CD4-positive, alpha-beta T cell treated with Interleukin-1 beta for 1 hour (primary cell): ENCODE measurements at places on chromosomes 3 and 15.

DNA sequence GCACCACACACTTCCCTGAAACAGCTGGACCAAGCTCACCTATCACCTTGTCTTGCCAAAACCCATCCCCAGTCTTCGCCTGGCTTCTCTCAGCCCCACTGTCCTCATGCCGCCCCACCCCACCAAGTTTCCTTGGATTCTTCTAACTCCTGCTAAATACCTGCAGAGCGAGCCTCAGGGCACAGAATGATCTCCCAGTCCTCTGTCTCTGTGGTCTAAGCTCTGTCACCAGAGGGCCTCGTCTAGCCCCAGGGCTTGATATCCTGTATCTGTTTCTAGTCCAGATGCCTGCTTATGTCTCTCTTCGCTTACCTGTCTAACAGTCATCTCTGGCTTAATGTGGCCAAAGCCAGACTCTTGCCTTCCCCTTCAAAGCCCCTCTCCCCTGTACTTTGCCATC is 9.7 kb downstream of the CCDC12 start:
- no peak for DNase-seq

DNA sequence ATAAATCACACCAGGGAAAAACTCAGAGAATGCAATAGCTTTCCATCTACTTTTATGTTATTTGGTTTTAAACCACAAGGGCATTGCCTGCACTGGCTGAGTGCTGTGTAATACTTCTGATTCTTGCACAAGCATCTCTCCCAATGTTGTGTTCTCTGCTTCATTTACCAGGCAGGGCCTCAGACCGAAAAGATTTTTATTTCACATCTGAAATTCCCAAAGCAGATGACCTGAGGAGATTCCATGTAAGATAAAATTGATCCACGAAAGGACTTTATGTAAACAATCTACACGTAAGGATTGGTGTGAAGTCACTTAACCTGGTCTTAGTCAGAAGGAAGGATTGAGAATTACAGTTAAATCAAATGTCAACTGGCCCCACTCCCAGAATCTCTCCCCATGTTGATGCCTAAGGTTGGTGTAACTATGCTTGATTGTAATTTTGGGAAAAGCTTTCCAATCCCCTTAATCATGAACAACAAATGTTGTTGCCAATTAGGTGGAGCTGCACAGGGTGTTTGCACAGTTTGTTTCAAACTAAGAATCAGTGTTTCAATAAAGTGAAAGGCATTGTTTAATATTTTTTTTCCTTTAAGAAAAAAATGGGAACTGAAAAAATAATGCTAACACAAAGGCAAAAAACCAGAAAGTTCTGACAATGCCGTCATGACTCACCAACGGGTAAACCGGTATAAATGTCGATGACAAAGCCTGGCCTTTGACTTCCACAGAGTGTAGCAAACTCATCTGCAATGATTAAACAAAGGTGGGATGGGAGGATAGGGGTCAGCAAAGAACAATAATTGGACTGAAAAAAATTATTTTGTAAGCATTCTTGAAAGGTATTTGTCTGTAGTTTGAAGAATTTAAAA is 128.6 kb downstream of the DUT start:
- no peak for DNase-seq

GRCh38 chr3:16767006-16767405 is 117.7 kb upstream of the PLCL2 start:
- no peak for DNase-seq

DNA sequence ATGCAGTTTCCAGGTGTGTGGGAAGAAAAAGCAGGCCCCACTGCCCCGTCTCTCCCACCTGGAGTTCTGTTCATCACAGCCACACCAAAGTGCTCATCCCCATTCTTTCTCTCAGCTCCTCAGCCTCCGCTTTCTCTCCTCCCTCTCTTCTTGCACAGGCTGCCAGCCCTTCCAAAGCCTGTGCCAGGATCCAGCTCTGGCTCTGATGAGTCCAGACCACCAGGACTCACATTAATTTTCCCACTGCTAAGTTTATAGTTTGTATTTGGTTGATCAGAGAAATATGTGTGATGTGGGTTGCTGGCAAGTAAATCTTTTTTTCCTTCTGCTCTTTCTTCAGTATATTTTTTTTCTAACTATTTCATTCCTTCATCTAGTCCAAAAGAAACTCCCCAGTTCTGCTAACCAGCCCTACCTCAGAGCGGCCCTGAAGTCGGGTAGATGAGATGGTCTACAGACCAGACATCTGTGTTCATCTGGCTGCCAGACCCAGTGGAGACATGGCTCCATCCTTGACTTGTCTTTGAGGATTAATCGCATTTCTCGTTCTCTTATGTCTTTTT is 49.8 kb downstream of the BOC start:
- DNase-seq = no peak

DNA sequence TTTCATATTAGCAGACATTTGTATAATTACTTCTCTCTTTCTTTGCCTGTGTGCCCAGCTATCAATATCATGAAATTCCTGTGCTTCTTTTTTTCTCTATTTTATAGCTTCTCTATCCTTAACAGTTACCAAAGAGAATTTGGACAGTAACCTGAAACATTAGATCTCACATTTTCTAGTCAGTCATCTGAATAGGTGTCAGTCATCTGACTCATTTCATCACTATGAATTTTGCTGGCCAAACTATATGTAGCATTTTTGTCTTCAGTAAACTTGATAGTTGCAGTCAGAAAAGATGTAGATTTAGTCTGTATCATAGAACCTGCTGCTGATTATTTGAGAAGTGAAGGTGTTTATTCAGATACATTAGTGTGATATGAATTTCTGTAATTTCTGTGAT is 52.6 kb downstream of the HMG20A start:
- no peak for DNase-seq

DNA sequence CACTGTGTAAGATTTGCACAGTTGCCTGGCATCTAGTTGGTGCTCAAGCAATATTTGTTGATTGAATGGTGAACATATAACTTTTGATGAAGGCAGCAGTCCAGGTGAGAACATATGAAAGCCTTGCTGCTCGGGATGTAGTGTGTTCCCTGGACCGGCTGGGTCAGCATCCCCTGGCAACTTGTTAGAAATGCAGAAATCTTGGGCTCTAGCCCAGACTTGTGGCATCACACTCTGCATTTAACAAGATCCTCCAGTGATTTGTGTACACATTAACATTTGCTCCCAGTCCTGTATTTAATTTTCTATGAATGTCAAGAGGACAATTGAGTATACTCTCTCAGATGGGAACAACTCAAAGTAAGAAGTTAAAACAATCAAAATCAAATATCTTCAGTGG is 69.0 kb upstream of the SAMMSON start:
- DNase-seq = no peak

DNA sequence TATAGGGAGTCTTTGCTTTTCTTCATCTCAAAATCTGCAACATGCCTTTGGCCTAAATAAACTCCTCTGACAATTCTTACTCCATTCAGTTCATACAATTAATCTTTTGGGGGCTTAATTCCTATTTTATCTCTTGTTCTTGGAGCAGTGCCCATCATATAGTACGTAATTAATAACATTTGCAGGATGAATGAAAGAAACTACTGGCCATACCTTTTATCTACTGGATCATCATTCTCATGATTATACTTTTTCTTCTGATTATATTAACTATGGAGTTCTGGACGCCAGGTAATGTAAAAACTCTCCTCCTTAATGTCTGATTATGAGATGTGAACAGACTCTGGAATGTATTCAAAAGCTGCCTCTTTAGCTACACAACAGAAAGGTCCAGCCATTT is 46.5 kb upstream of the SCN5A start:
- DNase-seq = no peak

DNA sequence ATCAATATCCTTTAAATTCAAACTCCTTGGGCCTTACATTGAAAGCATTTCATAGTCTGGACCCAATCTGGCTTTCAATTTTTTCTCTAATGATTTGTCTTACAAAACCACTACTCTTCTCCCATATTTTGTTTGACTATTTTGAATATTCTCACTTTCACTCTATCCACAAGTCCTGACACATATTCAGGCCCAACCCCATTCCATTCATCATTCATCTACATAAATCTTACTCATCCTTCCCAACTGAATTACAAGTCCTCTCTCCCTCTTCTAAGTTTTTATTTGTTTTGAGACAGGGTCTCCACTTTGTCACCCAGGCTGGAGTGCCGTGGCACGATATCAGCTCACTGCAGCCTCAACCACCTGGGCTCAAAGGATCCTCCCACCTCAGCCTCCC is 43.6 kb downstream of the TOP2B start:
- DNase-seq = no peak

DNA sequence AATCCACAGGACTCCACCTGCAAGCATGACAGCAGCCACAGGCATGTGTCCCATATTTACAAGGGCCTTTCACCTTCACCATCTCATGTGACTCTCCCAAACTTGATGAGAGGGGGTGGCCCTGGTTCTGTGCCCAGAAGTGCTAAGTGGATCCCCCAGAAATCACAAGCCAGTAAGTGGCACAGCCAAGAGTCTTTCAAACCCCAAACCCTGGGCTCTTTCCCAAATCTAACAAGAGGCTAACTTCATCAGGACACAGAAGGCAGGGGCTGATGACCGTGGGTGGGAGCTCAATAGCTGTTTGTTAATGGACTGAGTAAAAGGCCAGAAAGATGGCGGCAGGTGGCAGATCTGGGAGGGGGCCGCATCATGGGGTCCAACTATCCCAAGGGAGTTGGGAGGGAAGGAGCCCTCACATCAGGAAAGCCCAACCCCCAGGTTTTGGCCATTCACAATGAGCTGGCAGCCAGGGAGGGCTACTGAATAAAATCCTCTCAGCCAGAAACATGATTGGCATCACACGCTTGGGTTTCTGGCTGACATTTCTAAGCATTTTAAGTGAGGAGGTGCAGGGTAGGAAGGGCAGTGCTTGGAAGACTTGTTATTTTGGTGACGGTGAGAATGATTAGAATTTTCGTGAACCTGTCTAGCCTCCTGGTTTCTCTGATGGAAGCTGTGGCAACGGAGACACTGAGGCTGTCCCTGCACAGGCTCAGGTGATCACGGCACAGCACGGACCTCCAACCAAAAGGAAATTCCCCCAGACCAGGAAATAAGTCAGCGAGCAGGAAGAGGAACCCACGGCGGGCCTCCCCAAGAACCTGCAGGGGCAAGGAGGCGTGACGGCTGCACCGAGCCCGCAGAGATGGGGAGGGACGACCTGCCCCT is 109.3 kb downstream of the OXNAD1 start:
- peak; percentile 57 for DNase-seq

DNA sequence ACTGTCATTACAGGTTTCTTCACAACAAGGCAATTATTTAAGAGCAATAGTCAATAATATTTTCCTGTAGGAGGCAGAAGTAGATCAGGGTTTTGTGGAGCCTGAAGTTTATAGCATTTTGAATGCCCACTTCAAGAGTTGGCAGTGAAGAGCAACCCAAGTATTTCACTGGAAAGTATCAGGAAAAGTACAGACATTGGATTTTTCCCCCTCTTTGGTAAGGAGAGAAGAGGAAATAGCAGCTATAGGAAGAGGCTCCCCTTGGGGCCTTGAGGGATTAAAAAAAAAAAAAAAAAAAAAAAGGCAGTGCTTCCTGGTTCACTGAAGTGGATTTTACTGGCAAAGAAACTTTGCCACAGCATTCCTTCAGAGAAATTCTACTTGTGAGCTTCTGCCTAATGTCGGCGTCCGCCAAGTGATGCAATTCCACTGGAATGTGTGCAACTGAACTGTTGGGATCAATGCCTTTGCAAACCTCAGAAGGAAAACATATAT is 5.7 kb upstream of the CNTN6 start:
- DNase-seq = no peak

DNA sequence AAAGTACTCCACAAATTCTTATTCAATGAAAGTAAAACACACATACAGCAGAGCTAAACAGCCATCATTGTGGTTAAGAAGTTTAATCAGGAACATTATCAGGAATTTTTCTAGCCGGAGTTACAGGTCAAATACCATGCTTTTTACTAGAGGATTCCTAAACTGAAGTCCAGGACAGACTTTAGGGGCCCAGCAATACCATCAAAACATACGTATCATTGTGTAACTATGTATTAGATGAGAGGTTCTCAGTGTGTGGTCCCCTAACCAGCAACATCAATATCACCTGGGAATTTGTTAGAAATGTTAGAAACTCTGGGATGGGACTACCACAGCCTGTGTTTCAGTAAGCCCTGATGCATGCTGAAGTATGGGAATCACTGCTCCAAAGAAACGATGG is 404.2 kb upstream of the IL12A start:
- DNase-seq = no peak

DNA sequence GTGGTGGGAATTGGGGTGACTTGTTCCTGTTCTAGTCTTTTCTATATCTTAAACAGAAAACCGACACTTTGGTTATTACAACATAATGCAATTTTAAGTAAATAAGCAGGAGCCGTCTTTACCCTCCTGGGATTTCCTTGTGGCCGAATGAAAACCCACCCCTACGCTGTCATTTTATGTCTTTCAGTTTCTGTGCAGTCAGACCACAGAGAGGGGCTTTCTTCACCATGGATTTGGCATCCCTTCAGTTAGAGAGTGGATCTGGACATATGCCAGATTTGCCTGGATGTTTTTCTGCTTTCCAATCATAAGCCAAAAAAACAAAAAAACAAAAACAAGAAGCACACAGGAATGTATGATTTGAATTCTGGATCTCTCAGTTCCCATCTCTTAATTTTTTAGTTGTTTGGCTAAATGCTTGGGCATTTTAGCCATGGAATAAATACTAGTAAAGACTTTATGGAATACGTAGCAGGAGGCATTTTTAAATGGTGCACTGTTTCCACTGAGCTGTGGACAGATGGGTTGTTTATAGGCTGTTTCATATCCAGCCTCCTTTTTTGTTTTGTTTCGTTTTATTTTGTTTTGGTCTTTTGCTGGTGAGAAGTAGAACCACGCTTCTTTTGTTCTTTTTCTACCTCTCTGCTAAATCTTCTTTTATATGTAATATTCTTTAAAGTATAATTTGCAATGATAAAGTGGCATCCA is 272.9 kb downstream of the FEZF2 start:
- no peak for DNase-seq

DNA sequence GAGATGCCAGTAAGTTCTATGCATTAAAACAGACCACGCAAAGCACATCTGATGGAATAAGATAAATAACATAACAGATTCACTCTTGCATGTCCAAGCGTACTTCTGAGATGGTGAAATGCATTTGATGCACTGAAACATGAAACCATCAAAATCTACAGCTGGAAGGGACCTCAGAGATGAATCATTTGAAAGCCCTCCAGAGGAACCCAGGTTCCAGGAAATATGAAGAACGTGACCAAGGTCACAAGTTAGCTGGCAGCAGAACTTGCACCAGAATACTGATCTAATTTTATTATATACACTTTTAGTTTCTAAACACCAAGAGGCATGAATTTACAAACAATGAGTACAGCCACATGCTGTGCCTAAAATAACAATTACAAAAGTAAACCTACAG is 957.1 kb downstream of the FHIT start:
- DNase-seq = no peak

DNA sequence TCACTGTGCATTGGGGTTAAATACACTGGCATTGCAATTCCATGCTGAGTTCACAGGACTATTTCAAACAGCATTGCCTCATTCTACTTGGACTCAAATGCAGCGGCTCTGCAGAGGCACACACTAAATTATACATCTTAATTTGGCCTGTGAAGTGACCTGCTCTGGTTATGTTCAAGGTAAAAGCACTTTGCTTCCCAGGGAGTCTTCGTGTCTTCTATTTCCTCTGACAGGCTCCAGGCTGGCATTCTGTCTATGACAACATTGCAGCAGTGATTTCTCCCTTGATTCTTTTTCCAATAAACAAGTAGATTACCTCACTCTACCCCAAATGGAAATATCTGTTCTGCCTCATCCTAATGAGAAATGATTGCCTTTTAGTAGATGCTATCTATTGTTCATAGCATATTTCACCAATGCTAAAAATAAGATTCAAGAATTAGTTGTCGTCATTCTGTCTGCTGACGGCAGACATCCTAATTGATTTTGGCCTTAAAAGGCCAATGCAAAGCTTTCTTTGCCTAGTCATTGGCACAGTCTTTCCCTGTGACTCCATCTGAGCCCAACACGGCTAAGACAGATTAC is 33.8 kb downstream of the FMN1 start:
- no peak for DNase-seq
